Neural progenitor cell (in vitro differentiated cells): ENCODE measurements at places on chromosomes 5 and 9.

GRCh38 chr9:125835655-125836054, 88.5 kb downstream of the PBX3 start:
- H3K4me1 ChIP-seq, result peaks cover 11% of the 10 kb centered on the region
- no peak overlapping the region for H3K4me3 ChIP-seq
- H3K27me3 ChIP-seq, result no peaks in the 10 kb centered on the region
- no peak overlapping the region for H3K27ac ChIP-seq
- DNase-seq, result no peak

DNA sequence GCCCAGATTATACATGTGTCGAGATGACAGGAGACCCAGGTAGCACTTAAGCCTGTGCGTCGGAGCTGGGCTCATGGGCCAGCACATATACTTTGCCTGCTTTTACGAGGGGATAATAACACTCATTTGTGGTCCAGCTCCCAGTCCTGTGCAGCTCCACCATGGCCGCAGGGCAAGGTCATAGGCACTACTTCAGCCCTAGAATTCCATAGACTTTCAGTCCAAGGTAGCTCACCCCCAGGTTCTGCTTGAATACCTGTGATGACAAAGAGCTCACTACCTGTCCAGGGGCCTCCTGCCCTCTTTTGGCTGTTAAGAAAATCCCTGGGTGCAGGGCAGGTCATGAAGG, 1.7 kb downstream of the CORO2A start:
- H3K27me3 ChIP-seq, result peaks cover 22% of the 10 kb centered on the region
- no peak overlapping the region for H3K27ac ChIP-seq
- H3K4me1 ChIP-seq, result peaks cover 6% of the 10 kb centered on the region

DNA sequence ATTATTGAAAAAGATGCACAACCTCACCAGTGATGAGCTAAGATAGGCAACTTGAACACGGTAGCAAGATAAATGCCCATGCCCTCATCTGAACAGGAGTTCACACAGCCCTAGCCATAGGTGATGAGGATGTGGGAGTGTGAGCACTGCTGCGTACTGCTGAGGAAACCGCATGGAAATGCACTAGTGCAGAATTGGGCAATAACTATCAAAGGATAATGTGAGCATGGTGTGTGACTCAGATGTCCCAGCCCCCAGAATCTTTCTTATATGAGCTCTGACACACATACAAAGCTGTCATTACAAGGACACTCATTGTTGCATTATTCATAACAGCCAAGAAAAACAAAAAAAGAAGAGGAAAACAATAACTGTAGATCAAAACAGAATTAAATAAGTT, 521.2 kb downstream of the IRX1 start:
- H3K27me3 ChIP-seq, result no peaks in the 10 kb centered on the region
- H3K4me1 ChIP-seq, result no peaks in the 10 kb centered on the region
- no peak overlapping the region for H3K27ac ChIP-seq
- H3K36me3 ChIP-seq, result no peaks in the 10 kb centered on the region
- no peak for DNase-seq

DNA sequence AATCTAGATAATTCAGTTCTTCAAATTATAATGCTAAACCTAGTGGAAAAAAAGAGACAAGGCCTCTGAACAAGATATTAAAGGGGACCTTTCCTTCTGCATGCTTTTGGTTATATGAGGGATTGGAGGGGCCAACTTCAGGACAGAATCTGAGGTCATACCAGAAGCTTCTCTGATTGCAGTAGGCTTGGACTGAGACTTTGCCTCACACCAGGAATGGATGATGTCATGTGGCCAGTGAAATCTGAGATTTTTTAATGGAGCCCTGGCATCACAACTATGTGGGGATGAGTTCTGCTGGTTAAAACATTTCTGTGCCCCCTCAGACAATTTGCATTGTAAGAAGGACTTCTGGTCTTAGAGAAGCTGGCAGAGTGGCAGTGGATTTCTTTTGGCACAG, 88.6 kb downstream of the ANGPTL2 start:
- peaks cover 5% of the 10 kb centered on the region for H3K4me1 ChIP-seq
- no peak overlapping the region for H3K27ac ChIP-seq
- H3K27me3 ChIP-seq, result no peaks in the 10 kb centered on the region
- H3K36me3 ChIP-seq, result no peaks in the 10 kb centered on the region

DNA sequence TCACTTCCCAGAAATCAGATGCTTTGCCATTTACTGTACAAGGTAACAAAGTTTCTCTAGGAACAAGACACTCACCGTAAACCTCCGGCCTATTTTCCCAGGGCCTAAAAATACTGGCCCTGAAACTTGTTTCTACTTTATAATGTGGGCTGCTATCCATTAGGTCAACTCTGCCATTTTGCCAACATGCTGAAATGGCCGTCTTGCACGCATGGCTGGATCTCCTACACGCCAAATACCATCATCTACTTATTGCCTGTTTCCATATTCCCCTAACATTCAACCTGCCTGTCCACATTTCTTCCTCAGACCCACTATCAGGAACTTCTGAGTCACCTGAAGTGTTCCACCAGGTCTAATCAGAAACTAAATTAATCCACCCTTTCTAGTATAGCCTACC, 4.7 kb downstream of the TBCA start:
- no peak overlapping the region for H3K27ac ChIP-seq
- no peak overlapping the region for H3K4me3 ChIP-seq
- H3K27me3 ChIP-seq, result no peaks in the 10 kb centered on the region
- peaks cover 30% of the 10 kb centered on the region for H3K4me1 ChIP-seq
- no peak for DNase-seq
- no peaks in the 10 kb centered on the region for H3K36me3 ChIP-seq

DNA sequence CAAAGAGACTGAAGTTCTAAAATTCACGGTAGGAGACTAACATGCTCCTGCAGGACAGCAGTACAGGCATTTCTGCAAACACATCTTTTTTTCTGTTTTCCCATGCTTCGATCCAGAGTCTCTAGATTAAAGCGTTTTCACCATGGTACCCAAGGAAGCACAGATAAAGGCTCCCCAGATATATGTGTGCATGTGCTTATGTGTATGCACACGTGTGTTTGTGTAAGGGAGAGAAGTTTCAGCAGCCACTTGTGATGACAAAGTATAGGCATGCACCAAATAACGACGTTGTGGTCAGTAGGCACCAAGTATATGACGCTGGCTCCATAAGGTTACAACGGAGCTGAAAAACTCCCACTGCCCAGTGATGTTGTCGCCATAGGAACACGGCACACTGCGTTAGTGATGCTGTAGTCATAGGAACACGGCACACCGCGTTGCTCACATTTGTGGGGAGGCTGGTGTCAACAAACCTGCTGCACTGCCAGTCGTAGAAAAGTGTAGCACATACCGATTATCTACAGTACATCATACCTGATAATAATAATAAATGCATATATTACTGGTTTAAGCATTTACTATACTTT, 21.7 kb downstream of the MED10 start:
- no peak for DNase-seq
- H3K4me3 ChIP-seq, result no peak overlapping the region
- no peaks in the 10 kb centered on the region for H3K36me3 ChIP-seq
- H3K4me1 ChIP-seq, result no peaks in the 10 kb centered on the region

GRCh38 chr5:40447438-40447837, 232.3 kb upstream of the PTGER4 start:
- no peak for DNase-seq
- H3K27me3 ChIP-seq, result no peaks in the 10 kb centered on the region
- no peak overlapping the region for H3K27ac ChIP-seq
- no peak overlapping the region for H3K4me3 ChIP-seq
- H3K36me3 ChIP-seq, result no peaks in the 10 kb centered on the region

DNA sequence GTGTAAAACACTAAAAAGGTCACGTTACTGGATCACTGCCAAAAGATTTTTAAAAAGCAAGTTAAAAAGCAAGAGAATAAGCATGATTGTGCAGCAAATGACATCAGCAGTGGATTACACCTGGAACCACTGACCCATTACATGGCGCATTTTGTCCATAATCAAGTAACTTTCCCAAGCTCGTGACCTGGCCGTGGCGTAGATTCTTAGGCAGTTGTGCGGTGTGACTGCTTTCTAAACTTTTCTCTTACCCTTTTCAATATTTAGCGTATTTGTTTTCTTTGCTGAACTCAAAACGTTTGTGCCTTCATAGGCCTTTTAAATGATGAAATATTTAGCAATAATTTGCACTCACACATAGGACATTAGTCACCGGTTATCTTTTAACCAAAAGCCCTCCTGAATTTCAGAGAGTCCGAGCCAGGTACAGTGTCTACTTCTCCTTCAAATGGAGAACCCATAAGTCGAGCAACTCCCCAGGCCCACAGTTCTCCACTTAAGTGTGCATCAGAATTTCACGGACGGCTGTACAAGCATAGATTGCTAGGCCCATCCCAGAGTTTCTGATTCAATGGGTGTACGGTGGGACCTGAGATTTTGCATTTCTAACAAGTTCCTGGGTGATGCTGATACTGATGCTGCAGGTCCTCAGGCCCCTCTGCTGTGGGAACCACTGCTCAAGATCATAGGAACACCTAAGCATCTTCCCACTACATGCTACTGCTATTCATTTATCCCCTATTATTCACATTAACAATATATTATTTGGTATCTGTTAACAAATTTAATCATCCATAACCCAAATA, 144.4 kb downstream of the GLIS3 start:
- H3K27me3 ChIP-seq, result no peaks in the 10 kb centered on the region
- no peak overlapping the region for H3K27ac ChIP-seq
- no peak for DNase-seq
- H3K4me3 ChIP-seq, result no peak overlapping the region
- peaks cover 40% of the 10 kb centered on the region for H3K4me1 ChIP-seq
- H3K36me3 ChIP-seq, result no peaks in the 10 kb centered on the region

GRCh38 chr9:14379280-14379679, 65.3 kb upstream of the NFIB start:
- H3K4me1 ChIP-seq, result no peaks in the 10 kb centered on the region
- no peak overlapping the region for H3K27ac ChIP-seq
- no peak overlapping the region for H3K4me3 ChIP-seq

GRCh38 chr9:115006660-115007059, 76.3 kb upstream of the TNFSF8 start:
- no peaks in the 10 kb centered on the region for H3K36me3 ChIP-seq
- H3K4me3 ChIP-seq, result no peak overlapping the region
- peaks cover 8% of the 10 kb centered on the region for H3K4me1 ChIP-seq

- peaks cover 11% of the 10 kb centered on the region for H3K4me1 ChIP-seq
- no peak overlapping the region for H3K27ac ChIP-seq
- peak; percentile 77 for DNase-seq
- H3K27me3 ChIP-seq, result no peaks in the 10 kb centered on the region
- H3K36me3 ChIP-seq, result no peaks in the 10 kb centered on the region
- no peak overlapping the region for H3K4me3 ChIP-seq
Measured at GRCh38 chr9:82606492-82607382, 456.2 kb downstream of the RASEF start.

GRCh38 chr9:93540305-93540704, 36.1 kb upstream of the PHF2 start:
- no peaks in the 10 kb centered on the region for H3K27me3 ChIP-seq
- H3K4me1 ChIP-seq, result no peaks in the 10 kb centered on the region
- H3K27ac ChIP-seq, result no peak overlapping the region
- DNase-seq, result no peak
- no peak overlapping the region for H3K4me3 ChIP-seq
- no peaks in the 10 kb centered on the region for H3K36me3 ChIP-seq

DNA sequence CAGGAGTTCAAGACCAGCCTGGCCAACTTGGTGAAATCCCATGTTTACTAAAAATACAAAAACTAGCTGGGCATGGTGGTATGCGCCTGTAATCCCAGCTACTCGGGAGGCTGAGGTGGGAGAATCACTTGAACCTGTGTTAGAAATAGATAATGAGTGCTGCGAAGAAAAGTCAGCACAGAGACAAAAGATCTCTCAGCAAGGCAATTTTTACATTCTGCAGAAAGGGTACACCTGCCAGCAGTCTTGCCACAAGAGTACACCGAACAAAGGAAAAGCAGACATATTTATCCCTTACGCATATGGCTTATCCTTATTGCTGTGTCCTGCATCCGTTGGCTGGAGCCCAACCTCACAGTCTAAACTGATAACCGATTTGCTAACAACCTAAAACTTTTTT, 16.2 kb upstream of the GPBP1 start:
- DNase-seq, result no peak
- H3K27ac ChIP-seq, result no peak overlapping the region
- H3K27me3 ChIP-seq, result no peaks in the 10 kb centered on the region

GRCh38 chr5:10201223-10201868, 48.3 kb downstream of the ATPSCKMT start:
- no peaks in the 10 kb centered on the region for H3K36me3 ChIP-seq
- no peak overlapping the region for H3K27ac ChIP-seq
- H3K27me3 ChIP-seq, result no peaks in the 10 kb centered on the region
- H3K4me3 ChIP-seq, result no peak overlapping the region
- DNase-seq, result peak; percentile 61

DNA sequence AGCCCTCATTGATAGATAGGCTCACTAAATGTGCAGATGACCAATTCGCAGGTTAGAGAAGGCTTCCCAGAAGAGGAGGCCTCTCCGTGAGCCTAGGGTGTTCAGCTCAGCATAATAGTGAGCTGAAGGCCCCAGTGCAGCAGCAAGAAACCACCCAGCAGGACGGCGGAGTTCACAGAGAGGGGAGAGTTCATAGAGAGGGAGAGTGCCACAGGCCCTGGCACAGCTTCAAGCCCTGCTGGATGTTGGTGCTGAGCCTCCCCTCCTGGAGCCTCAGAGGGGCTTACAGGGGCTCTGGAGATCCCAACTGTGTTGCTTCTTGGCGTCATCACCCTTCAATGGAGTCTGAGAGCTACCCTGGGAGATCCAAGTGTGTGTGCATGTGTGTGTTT, 2.1 kb downstream of the SLC22A5 start:
- H3K4me1 ChIP-seq, result peaks cover 11% of the 10 kb centered on the region
- no peaks in the 10 kb centered on the region for H3K36me3 ChIP-seq
- H3K27ac ChIP-seq, result no peak overlapping the region
- peaks cover 37% of the 10 kb centered on the region for H3K27me3 ChIP-seq
- DNase-seq, result no peak

DNA sequence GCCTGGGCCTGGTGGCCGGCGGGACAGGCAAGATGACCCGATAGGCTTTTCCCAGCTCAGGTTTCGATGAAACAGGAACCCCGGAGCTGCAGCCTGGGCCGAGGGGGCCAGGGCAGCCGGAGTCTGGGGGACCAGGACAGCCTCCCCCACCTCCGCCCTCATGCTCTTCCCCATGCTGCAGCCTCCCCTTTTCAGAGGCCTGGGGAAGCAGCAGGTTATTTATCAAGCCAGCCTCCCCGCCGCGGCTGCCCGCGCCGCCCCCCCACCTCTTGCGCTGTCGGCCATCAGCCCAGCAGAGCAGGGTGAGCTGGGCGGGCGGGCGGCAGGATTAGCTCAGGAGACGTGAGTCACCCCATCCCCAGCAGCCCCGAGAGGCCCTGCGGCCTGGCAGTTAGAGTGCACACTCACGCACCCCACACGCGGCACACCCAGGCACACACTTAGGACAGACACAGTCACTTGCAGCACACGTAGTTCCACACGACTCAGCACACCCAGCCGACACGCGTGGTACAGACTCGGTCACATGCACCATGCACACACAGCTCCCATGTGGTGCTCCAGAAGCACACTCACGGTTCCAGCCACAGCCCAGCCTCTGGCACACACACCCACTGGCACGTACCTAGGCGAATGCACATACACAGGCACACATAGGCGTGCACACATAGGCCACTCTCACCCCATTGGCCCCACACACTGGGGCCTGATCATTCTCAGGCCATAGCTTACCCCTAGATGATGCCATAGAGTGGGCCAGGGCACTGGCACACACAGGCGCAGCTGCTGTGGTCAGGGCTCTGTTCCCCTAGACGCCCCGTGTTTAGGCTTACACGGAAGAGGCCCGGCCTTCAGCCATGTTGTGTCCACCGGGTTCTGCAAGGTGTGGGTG, 13.0 kb downstream of the CXXC5 start:
- no peak overlapping the region for H3K4me3 ChIP-seq
- no peaks in the 10 kb centered on the region for H3K27me3 ChIP-seq
- H3K27ac ChIP-seq, result no peak overlapping the region
- DNase-seq, result peak; percentile 63
